ENCODE measurements at places on chromosomes 13 and 19. TPM values are rescaled to one million over a fixed set of nuclear protein-coding genes. Genes with fewer than 3 reads are reported as not detected.
A peak's percentile ranks its signal among the peaks of the same experiment; 100 is the strongest.

DNA sequence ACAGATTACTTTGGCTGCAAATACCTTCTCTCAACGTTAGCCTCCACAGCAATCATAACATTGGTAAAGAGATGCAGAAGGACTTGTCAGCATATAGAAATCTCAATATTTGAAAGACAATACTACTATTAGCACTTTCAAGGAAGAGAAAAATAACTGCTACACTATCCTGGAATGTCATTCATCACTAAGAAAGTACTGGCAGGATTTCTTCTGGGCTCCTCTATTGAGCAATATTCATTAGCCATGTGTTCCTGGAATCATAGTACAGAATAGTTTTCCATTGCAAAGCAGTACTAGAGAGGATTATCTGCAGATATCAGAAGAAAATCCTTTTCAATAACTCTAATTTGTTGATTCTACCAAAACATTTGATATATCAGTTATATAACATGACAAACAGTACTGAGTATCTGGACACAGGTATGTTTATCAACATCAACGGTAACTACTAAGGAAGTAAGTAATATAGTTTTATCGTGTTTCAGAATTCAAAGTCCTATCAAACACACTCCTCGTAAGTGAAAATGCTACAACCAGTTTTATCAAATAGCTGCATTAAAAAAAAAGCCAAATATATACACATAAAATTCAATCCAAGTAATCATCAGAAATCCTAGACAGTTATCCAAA, 27.3 kb downstream of the INTS6 start:
- peak; percentile 67 for DNase-seq

GRCh38 chr13:36858290-36858689, 39.3 kb downstream of the RFXAP start:
- DNase-seq, result peak; percentile 69

GRCh38 chr19:10884274-10884673, 12.9 kb downstream of the CARM1 start:
- DNase-seq, result peak; percentile 50

DNA sequence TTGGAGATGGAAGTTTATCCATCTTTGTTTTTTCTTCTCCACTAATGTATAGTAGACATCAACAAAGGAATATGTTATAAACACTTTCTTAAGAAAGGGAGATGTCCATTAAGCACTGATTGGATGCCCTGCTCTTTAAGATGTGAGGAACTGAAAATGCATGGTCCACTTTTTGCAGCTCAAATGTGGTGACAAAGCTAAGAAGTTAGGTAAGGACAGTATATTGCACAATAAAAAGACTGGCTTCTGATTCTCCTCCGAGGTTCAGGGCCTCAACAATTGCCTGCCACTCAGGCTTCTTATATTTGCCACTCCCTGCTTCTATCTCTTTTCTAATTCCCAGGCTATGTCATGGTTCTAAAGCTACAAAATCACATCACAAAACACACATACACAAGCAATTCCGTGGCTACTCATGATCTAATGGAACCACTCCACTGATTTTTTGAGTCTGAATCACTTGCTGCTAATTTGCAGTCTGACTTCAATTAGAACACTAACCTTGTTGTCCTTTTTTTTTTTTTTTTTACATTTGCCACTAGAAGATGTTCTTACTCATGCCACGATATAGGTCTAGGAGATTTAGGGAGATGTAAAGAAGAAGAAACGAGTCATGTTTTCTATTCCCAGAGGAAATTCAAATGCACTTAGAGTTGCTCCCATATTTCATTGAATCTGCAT, 29.6 kb upstream of the TNFSF11 start:
- no peak for DNase-seq

DNA sequence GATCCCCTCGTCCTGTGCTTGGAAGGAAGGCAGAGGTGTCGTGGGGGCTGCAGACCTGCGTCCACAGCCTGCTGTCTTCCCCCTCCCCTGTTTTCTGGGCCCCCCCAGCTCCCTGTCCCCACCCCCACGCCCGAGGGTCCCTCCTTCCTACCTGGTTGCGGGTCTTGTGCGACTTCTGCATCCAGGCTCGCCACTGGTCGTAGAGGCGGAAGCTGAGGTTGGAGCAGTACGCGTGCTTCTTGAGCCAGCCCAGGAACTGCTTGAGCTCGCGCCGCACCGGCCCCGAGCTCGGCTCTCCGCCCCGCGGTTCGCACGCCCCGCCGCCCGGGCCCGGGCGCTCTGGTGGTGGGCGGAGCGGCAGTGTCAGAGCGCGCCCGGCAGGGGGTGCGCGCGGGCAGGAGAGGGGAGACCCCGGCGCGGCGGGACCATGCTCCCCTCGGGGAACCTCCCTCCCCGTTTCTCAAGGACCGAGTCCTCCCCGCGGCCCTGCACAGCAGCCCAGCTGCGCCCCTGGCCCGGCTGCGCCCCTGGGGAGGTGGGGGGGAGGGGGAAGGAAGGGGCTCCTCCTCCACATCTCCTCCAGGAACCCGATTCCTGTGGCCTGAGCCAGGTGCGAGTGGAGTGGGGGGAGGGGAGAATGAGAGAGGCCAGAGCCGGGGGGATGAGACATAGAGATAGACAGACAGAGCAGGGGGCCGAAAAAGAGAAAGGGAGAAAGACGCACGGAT, 5.7 kb downstream of the REX1BD start:
- peak; percentile 90 for DNase-seq

DNA sequence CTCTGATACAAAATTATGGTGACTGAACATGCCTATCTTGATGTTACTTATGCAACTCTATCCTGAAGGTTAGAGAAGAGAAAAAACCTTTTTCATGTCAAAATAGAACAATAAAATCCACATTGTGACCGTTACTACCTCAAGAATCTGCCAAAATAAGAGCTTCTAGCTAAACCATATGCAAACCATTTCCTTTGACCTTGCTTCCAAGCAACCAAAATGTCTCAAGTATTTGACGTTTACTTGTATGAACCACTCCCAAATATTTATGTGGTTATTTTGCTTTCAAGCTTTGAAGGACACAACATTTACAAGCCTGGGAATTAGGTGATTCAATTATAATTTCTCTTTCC, 13.9 kb downstream of the FOXO1 start:
- no peak for DNase-seq

DNA sequence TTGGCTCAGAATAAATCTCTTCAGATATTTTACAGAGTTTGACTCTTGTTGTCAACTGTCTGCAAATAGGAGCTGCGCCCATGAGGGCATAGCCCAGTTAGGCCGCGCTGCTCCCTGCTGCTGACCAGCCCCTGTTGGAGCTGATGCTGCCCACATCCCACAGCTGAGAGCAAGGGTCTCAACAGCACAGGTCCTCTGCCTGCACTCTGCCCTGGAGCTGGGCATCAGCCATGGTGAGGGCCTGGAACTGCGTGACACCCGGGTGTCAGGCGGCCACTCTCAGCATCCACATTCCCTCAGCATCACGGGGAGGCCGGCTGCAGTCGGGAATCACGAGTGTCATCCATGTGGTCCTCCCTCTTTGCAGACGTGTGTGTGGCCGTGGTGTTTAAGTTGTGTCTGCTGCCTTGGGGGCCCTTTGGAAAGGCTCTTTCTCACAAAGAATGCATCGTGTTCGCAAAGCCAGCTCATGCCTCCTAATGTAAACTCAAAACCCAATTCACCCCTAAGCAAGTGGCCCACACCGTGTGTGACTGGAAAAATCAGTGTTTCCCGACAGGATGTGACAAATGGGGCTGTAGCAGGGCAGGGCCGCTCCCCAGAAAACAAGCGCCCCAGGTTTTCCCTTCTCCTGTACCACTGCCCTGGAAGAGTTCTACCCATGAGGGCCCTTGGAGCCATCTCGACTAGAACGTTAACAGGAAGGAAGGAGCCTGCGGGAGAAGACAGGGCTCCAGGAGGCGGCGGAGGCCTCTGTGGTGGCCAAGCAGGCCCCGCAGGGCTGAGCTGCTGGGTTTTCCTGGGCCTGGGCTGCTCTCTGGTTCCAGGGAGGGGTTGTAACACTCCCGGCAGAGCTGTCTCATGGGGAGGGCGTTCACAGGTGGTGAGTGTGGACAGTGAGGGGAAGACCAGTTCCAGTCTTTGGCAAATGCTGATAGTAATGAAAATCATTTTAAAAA, 20.3 kb downstream of the ATP11A start:
- no peak for DNase-seq

DNA sequence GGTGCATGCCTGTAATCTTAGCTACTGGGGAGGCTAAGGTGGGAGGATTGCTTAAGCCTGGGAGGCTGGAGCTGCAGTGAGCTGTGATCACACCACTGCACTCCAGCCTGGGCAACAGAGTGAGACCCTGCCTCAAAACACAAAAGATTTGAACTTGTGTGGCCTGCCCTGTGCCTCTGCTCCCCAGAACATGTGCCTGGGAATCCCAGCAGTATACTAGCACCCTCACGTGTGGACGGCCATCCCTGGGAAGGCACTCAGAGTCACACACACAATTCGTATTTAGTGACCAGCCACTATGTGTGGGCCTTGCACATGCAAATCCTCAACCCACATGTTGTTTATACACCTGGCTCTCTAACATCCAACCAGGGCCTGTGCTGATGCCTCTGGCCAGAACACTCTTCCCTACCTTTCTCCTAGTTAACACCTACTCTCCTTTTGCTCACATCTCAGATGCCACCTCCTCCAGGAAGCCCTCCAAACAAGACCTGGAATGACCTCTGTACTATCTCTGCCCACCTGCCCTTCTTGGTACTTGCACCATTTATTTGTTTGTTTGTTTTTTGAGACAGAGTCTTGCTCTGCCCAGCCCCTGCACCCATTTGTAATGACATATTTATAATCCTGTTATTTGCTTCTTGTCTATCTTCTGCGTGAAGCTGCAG, 7.7 kb downstream of the GADD45B start:
- DNase-seq, result no peak

GRCh38 chr13:26784704-26785639, 24.4 kb upstream of the GPR12 start:
- DNase-seq, result no peak

GRCh38 chr13:78836238-78836784, 177.4 kb upstream of the OBI1 start:
- no peak for DNase-seq

- DNase-seq, result no peak
Measured at GRCh38 chr13:27789495-27790303, 2.6 kb upstream of the GSX1 start.

DNA sequence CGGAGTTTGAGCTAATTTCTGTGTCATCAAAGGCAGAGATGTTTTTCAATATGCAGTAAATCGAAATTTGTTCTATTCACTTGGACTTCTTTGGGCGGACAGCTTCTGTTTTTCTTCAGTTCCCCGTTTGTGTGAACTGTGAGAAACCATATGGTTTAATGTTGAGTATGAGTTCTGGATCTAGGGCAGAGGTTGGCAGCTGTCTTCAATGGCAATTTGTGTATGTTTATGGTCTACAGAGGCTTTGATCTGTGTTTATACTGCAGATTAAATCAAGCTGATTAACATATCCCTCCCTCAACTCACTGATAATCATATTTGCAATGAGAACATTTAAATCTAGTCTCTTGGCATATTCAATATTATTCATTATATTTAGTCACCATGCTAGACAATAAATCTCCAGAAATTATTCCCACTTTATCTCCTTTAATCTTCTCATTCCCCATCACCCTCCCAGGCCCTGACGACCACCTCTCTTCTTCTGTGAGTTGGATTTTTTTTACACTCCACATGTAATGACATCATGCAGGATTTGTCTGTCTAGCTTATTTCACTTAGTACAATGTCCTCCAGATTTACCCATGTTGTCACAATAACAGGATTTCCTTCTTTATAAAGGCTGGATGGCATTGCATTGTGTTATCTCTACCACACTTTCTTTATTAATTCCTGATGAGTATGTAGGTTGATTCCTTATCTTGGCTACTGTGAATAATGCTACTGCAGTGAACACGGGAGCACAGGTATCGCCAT, 9.0 kb downstream of the ZNF331 start:
- no peak for DNase-seq

- DNase-seq, result no peak
Measured at GRCh38 chr19:38524994-38525634, 91.6 kb downstream of the RYR1 start.

GRCh38 chr13:45021250-45021649, 31.9 kb downstream of the GPALPP1 start:
- DNase-seq, result no peak

Gene KL
- not detected for total RNA-seq

Gene HCST
- total RNA-seq, result 2.5 TPM

Gene ZNF682
- total RNA-seq, result 9.1 TPM

Gene ZNF805
- 20.2 TPM for total RNA-seq

Gene SRRM5
- 0.18 TPM for total RNA-seq

Gene ZNF296
- 3.4 TPM for total RNA-seq

Gene SHFL
- total RNA-seq, result 7.8 TPM

Gene GRK1
- total RNA-seq, result 0.21 TPM

Gene OVOL3
- total RNA-seq, result not detected

Gene C19orf85
- total RNA-seq, result not detected

Gene CLDND2
- 0.45 TPM for total RNA-seq
